ENCODE measurements at places on chromosomes 2 and 18.
A peak's percentile ranks its signal among the peaks of the same experiment; 100 is the strongest.

DNA sequence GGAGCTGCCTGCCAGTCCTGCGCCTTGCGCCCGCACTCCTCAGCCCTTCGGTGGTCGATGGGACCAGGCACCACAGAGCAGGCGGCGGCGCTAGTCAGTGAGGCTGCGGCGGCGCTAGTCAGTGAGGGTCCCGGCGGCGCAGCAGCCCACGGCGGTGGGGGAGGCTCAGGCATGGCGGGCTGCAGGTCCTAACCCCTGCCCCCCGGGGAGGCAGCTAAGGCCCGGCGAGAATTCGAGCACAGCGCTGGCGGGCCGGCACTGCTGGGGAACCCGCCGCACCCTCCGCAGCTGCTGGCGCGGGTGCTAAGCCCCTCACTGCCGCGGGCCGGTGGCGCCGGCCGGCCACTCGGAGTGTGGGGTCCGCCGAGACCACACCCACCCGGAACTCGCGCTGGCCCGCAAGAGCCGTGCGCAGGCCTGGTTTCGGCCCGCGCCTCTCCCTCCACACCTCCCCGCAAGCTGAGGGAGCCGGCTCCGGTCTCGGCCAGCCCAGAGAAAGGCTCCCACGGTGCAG is 867.4 kb downstream of the DSC3 start:
- DNase-seq: no peak

- DNase-seq: no peak
These were observed 528.7 kb upstream of the FANCL start for GRCh38 chr2:58769864-58770234.

GRCh38 chr2:156837635-156838370 is 401.6 kb downstream of the GPD2 start:
- DNase-seq: no peak

- no peak for DNase-seq
These were observed 14.0 kb upstream of the UBE2E3 start for GRCh38 chr2:180966378-180966777.

- no peak for DNase-seq
These were observed 12.6 kb upstream of the MLPH start for GRCh38 chr2:237474442-237474911.

DNA sequence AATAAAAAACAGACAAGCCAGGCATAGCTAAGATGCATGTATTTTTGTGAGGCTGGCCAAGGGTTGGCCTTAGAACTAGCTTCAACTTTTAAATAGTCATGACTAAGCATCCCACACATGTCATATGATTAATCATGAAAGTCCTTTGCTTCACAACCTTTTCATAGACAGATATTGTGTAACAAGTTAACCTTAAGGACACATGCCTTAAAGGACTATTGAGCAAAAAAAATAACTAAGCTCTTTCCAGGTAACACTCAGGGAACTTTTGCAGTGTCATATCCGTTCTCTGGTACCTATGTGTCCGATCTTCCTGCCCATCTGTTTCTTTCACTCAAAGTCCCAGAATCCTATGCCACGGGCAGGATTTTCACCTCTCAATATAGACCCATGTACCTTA is 498.4 kb downstream of the STK39 start:
- DNase-seq: no peak

- DNase-seq: peak; percentile 83
These were observed 63.5 kb upstream of the FN1 start for GRCh38 chr2:215499331-215499730.

- DNase-seq: no peak
These were observed 302.2 kb downstream of the EIPR1 start for GRCh38 chr2:3075316-3075990.

DNA sequence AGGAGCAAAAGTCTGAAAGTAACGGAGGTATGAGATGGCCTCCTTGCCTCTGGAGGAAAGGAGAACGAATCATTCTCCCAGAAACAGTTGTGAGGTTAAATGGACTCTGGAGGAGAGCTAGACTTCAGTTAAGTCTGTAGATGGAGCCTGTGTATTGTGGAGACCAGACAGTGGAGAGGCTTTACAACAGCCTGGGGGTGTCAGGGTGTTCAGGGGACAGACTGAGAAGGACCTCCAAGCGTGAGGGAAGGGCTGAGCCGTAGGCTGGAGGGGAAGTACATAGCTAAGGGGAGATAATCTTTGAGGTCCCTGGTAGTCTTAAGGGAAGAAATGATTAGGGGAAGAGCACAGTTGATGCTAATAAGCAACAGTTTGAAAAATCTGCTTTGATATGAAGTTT is 76.6 kb downstream of the GALNT1 start:
- no peak for DNase-seq

DNA sequence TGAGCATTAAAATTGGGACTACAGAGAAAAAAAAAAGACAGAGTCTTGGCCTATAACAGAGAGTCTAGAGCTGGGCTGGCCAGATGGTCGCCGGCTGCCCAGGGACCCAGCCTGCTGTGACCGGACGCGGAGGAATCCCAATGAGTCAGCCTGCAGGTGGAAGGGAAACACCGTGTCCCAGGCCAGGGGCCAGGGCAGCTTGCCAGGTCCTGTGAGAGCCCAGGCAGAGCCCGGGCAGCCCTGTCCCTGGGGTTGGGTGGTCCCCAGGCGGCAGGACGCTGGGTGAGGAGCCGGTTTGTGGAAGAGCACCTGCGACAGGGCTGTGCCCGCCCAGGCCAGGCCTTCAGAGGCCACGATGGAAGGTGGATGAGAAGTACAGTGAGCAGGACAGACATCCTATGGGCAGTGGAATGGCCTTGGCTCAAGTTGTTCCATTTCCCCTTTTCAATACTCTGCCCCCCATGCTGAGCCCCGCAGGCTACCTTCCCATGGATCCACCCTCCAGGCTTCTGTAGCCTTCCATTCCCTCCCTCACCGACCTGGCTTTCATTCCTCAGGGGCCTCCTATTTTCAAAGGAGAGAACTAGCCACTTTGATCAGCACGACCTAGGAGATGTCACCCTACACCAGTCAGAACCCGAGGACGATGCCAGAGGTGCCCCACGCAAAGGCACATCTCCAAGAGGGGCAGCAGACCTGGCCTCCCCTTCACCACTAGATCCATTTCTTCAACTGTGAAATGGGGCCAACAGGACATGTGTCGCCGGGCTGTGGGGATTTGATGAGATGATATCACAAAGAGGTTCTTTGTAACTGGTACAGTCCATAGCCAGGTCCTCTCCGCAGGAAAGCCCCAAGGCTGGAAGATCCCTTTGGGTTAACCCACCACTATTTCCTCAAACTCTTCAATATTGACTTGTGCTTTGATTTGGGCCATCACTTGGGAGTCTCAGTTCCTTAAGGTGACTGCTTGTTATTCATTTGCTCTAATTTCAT is 87.5 kb downstream of the POLR1A start:
- peak; percentile 16 for DNase-seq

DNA sequence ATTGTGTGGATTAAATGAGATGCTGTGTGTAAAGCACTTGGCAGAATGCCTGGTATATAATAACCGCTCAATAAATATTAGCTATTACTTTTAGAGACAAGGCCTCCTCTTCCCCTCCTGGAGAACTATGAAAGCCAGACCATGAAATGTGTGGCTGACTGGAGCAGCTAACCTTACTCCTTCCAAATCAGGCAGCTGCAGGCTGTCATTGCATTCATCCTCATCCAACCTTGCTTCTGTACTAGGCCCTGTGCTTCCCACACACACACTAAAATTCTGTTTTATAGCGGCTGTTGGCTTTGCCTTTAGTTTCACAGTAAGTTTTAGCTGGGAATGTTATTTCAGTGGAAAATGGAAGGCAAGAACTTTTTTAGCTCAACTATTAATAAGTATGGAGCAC is 10.2 kb upstream of the SP9 start:
- no peak for DNase-seq

GRCh38 chr18:56019908-56020307 is 431.9 kb upstream of the TCF4 start:
- DNase-seq: no peak

GRCh38 chr2:23327416-23327815 is 57.6 kb upstream of the KLHL29 start:
- no peak for DNase-seq

DNA sequence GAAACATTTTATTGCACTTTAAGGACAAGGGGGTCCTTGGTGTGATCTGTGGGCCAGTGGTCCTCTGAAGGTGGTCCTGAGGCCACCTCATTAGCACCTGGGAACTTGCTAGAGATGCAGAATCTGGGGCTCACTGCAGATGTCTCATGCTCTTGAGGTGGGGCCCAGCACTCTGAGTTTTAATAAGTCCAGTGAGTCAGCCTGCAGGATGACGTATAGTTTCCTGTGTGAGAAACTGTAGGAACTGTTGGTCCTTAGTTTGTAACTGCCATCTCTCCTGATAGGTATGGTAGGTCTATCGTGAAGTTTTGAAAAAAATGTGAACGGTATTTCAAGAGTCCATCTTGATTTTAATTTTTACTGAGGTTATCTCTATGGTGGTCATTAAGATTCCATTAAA is 2.8 kb downstream of the TRPM8 start:
- peak; percentile 44 for DNase-seq

DNA sequence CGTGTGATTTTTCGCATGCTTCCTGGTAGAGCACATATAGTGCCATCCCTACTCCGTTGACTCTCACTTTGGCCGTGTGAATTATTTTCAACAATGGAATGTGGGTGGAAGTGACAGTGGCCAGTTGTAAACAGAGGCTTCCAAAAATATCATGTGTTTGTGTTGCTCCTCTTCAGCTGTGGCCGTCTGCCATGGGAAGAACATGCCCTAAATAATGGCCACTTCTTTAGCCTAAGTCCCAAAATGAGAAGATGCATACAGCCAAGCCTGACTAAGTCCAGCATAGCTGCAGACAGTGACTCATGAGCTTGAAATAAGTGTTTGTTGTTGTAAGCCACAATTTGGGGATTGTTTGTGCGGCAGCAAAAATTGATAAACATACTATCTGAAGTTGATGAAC is 8.9 kb upstream of the GALNT1 start:
- no peak for DNase-seq

DNA sequence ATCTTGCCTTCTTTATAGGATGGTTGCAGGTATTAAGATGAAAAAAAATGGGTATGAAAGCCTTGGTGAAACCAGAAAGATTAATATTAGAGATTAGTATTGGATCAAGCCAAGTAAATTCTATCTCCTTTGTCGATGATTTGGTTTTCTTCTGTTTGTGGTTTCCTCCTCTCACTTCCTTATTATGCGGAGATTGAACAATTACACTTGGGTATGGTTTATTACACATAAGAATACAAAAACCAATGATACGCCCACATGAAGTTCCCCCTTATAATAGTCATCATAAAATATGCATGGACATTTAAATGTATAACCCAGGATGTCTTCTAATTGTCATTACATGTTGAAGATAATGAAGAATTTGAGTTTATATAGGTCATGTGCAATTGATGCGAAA is 4.9 kb downstream of the LTBP1 start:
- DNase-seq: no peak

GRCh38 chr2:63506320-63506719 is 82.0 kb downstream of the WDPCP start:
- no peak for DNase-seq

DNA sequence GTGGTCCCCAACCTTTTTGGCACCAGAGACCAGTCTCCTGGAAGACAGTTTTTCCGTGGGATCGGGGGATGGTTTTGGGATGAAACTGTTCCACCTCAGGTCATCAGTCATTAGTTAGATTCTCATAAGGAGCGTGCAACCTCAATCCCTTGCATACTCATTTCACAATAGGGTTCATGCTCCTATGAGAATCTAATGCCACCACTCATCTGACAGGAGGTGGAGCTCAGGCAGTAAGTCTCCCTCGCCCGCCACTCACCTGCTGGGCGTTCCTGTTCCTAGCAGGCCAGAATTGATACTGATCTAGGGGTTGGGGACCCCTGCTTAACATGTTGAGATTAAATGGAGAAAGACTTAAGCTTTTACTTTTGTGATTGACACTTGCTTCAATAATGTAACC is 9.9 kb downstream of the NABP1 start:
- DNase-seq: no peak

- DNase-seq: peak; percentile 76
These were observed 101.0 kb downstream of the GPD2 start for GRCh38 chr2:156537141-156537540.

DNA sequence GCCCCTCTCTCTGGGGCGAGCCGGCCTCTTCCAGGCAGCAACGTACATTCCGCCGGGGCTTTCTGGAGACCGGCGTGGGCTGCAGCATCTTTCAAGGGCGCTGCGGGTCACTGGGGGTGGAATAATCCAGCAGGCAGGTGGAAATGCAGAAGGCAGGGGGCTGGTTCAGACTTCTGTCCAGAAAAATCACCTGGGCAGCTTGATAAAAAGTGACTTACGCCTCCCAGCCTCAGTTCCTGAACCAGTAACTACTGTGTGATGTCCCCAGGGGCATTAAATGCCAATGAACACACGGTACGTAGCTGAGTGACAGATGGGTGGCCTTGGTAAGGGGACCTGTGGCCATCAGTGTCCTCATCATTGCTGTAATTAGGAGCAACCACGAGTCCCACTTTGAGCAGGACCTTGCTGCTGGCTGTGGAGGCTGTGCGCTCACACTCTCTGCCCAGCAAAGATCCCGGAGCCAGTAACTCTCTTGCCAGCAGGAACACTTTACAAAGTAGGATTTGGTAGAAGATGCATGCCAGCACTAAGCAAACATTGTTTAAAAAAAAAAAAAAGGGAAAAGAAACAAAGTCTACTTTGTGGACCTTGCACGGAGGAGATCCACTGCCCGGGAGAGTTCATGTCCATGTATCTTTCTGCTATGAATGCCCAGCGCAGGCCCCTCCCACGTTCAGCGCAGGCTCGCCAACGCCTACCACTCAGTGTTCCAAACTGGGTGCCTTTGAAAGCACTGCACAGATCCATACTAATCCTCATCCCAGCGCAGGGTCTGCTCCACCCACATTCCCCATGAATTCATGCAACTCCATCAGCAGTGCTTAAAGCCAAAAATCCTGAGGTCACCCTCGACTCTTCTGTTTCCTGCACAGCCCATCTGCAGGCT is 177.3 kb downstream of the HDAC4 start:
- DNase-seq: peak; percentile 70

DNA sequence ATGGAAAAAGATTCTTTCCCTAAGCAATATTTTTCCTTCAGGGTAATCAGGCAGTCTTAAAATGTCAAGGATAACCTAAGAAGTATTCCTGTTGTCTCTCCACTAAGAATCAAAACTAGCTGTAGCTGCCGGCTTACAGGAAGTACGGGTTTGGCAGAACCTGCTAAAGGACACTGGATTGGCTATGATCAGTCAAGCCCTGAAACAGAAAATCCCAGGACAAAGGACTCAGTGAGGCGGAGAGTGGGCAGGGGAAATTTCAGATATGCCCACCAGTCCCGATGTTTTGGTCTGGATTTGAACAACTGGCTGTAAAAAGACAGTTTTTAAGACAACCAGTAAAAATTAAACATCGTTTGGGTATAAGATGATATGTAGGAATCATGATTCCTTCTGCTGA is 155.7 kb downstream of the HDAC4 start:
- no peak for DNase-seq

DNA sequence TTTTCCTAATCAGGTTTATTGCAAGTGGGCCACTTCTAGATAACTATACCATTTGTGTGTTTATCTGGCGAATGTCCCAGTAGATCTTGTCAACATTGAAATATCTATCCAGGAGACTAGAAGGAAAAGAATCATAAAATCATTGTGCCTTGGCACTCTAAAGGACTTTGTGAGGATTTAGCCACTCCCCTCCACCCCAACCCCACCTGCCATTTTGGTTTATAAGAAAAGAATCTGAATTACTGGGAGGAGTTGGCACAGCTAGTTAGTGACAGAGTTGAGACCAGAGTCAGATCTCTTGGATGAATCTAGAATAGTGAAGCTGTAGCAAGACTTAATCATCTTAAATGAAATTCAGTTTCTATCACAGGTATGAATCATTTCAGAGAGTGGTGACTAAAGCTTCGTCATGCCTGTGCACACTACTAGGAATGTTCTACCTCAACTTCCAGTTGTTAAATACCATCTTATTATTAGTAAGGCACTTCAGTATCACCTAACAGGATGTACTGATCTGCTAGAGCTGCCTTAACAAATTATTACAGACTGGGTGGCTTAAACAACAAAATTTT is 212.7 kb upstream of the SLC14A2 start:
- DNase-seq: peak; percentile 32
